ENCODE measurements at places on chromosomes 5 and 9.

GRCh38 chr5:154092356-154093141 is 53.8 kb downstream of the MFAP3 start:
- DNase-seq, result peak; percentile 7

DNA sequence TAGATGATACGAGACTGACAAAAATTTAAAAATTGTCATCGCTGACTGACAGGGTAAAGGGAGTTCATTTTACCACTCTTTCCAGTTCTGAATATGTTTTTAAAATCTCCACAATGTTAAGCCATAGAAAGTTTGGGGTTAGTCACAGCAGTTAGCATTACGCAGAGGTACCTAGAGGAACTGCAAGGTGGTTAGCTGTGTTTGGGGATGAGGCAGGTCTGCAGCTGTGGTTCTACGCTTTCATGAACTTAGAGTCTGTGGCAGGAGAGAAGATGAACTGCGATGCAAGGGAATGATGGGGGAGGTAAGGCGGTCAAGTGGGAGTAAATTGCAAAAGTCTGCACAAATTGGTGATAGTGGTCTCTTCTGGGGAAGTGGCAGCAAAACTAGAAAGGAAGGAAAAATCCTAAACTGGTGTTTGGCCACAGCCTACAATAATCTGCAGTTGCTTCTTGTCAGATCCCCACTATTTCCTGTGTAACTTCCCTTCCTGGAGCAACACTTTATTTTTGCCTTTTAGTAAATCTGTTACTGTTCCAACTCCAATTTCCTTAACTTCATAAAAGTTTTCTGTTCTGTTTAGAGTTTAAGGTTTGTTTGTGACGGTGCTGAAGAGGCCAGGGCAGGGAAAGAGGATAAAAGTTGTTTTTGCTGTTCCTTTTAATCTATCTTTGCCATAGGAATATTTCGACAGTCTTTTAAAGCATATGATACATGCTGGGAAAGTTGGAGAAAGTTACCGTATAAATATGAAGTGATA is 38.6 kb upstream of the SNX2 start:
- DNase-seq, result no peak

- no peak for DNase-seq
These were observed 182.8 kb downstream of the MCTP1 start for GRCh38 chr5:95102080-95102479.

DNA sequence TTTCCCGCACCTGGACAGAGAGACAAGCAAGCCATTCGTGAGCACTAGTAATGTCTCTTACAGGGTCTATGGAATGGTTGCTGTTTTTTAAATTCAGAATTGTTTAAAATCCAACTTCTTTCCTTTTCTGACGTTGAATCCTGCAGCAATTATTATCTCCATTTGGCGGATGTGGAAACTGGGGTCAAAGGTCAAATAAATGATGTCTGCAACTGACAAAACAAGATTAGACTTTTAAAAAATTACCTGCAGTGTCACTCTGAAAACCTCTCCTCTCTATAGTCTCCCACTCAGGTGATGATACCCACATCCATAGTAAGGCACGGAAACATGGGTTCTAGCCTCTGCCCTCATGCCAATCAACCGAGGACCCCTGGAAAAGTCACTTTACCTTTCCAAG is 142.7 kb upstream of the SMIM23 start:
- DNase-seq, result no peak

GRCh38 chr5:84370176-84370575 is 14.5 kb downstream of the EDIL3 start:
- no peak for DNase-seq

DNA sequence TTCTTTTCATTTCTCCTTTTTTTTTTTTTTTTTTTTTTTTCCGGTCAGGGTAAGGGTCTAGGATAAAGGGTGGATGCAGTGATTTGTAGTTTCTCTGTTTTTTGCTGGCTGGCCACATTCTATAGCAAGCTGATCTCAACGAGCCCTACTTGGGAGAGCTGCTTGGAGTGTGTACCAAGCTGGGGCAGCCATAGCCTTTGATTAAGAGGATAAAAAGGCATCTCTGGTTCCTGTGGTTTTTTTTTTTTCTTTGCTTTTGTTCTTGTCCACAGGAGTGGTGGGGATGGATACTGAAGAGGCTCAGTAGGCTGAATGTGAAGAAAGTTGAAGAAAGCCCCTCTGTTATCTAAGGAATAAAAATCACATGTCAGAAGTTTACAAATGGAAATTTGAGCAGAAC is 955.3 kb upstream of the WWC1 start:
- DNase-seq, result no peak

GRCh38 chr9:4762886-4763541 is 22.0 kb upstream of the AK3 start:
- DNase-seq, result peak; percentile 10

GRCh38 chr9:74861773-74862474 is 25.8 kb downstream of the TRPM6 start:
- DNase-seq, result no peak

DNA sequence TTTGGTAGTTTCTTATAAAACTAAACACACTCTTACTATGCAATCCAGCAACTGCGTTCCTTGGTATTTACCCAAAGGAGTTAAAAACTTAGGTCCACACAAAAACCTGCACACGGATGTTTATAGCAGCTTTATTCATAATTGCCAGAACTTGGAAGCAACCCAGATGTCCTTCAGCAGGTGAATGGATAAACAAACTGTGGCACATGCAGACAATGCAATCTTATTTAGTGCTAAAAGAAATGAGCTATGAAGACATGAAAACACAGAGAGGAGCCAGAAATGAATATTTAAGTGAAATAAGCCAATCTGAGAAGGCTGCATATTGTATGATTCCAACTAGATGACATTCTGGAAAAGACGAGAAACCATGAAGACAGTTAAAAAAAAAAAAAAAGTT is 10.7 kb downstream of the WNK2 start:
- DNase-seq, result no peak

DNA sequence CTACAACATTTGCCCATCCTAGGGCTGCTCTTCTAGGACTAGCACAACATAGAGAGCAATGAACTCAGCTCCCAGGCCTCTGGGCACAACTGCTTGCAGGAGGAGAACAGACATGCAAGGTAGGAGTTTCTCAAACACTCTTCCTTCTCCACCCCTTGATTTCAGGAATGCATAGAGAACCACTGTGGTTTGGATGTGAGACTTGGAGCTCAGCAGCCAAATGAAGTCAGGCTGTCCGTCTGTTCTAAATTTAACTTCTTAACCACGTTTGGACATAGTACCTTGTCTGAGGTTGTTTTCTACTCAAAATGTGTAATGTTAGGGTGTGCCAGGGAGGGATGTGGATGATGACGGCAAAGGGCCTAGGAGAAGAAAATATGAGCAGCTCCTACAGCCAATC is 515.1 kb upstream of the TNC start:
- no peak for DNase-seq

DNA sequence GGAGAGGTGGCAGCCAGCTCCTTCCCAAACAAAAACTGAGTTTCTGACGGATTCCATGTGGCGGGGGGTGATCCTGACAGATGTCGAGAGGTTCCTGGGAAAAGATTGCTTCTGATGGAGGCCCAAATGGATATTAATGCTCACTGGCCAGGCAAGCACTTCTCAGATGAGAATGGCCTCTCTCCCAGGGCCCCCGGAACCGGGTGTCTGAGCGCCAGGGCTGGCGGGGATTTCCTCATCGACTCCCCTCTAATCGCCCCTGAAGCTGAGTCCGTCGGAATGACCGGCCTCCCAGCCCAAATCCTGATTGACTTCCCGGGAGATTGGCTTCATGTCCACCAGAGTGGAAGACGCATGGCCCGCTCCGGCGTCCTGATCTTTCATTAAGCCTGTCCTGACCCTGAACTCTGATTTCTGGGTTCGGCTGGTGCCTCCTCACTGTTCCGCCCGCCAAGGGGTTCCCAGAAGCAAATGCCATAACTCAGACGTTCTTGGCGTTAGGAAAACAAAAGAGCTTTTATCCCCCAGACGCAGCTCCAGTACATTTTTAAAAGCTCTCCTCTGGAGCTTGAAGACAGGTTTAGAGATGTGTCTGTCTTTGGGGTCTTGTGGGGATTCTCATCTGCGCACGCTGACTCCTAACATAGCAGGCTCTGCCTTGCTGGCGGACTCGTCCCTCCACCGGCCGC is 17.6 kb downstream of the FIBCD1 start:
- no peak for DNase-seq

DNA sequence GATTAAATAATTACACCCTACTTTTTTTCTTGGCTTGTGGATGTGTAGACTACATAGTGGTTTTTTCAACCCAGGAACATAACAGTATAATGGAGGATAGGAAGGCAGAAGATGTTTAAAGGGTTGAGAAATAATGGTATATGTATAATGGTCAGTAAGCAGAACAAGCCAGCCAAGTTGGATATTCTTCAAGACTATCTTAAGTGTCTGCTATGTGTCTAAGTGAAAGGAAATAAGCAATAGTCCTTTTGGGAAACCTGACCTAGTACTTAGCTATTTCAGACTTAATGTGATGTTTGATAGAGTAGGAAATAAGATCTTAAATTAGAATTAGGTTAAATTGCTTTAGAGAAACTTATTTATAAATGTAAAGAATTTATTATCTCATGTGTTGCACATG is 85.7 kb downstream of the PTPDC1 start:
- no peak for DNase-seq

DNA sequence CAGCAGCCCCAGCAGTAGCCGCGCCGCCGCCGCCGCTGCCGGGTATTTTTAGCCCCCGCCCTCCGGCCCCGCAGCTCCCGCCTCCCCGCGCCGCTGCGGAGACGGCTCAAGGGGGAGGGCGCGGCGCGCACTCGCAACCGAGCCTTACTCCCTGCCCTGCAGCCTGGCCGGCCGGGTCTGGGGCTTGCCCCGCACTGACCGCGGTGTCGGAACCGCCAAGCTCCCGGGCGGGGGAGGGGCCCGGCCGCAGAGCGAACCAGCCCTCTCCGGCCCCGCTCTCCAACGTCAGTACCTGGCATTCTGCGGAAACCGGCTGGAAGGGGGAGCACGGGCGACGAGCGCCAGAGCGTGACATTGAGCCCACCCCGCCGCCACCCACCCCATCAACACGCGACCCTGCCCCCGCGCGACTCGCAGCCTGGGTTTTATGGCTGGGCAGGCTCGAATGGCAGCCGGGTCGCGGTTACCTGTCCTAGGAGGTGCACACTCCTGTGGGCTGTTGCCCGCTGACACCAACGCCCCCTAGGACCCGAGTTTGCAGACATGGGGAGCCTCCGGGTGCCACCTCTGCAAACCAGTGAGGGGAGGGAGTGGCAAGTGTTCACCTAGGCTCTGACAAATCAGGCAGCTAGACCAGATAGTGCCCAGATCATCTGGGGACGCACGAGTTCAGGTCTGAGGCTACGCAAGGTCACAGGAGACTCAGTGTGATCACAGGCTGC is at the start of gene ACSL6:
Gene ACSL6 (minus strand): TSS at position 37 of the 722 bp plus-strand sequence. CDS start 105 bp downstream, outside the sequence.
- DNase-seq, result no peak

DNA sequence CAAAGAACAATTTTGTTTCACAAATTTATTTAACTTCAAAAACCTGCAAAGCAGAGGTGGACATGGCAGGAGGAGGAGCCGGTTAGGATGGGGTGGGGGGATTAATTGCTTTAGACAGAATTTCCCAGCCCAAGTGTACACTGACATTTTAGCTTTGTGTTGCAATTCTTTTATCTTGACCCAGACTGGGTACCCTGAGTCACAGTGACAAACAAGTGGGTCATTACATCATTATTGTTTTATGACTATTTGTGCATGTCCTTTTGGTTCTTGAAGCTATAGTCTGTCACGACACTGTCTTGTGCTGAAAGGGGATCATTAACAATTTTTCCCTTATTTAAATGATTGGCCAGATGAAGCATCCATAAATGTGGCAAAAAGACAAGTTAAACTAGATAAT is 84.5 kb upstream of the VCAN start:
- DNase-seq, result no peak

Data from HCEC 1CT (cell line).